ENCODE measurements at places on chromosomes 6 and 20. TPM values are rescaled to one million over a fixed set of nuclear protein-coding genes. Genes with fewer than 3 reads are reported as not detected.

KIF6 gene
- total RNA-seq, result 2.2 TPM

TPD52L2 gene
- 32.6 TPM for total RNA-seq

AKAP12 gene
- total RNA-seq, result 48.8 TPM

PSORS1C2 gene
- not detected for total RNA-seq

LAMA5 gene
- total RNA-seq, result 44.4 TPM

SYNJ2 gene
- total RNA-seq, result 8.8 TPM

All from parietal lobe (tissue), 2 donors.